Cardiac septum (tissue), 1 donor: ENCODE measurements at places on chromosomes 11 and 22. TPM values are rescaled to one million over a fixed set of nuclear protein-coding genes. Genes with fewer than 3 reads are reported as not detected.

DNA sequence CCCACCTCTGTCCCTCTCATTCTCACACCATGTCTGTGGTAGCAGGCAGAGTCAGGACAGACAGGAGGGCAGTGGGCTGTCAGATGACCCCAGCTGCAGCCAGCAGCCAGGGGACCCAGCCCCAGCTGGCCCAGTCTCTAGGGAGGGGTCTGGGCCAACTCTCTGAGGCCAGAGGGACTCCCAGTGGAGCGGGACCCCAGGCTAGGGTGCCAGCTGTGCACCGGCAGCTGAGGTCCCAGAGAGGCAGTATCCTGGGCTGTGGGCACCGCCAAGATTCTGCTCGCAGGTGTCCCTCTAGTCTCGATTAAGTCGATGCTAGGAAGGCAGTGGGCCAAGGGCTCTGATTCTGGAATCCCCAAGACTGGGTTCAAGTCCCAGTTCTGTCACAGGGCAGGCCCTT is 16.7 kb upstream of the FADD start:
- DNase-seq: no peak

Gene CSF2RB
- 4.9 TPM for total RNA-seq

- no peak for DNase-seq
These were observed 108.2 kb downstream of the RASSF10 start for GRCh38 chr11:13117344-13117743.

- no peak for DNase-seq
These were observed 7.1 kb downstream of the EWSR1 start for GRCh38 chr22:29275167-29275566.

Gene INS
- not detected for total RNA-seq

DNA sequence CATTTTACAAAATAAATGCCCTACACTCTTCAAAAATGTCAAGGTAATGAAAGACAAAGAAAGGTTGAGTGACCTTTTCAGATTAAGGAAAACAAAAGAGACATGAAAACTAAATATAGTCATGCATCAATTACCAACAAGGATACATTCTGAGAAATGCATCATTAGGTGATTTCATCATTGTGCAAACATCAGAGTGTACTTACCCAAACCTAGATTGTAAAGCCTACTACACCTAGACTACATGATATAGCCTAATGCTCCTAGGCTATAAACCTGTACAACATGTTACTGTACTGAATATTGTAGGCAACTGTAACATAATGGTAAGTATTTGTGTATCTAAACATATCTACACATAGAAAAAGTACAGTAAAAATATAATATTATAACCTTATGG is 26.7 kb downstream of the INTS4 start:
- no peak for DNase-seq

Gene SLC22A8
- not detected for total RNA-seq

- no peak for DNase-seq
These were observed 81.1 kb upstream of the CHRM4 start for GRCh38 chr11:46472662-46472994.

- peak; percentile 90 for DNase-seq
These were observed 499 bp downstream of the ATL3 start for GRCh38 chr11:63670433-63671321.
